ENCODE measurements at places on chromosomes 7 and 10.

GRCh38 chr7:25663877-25664276 lies 435.6 kb upstream of the NPVF start:
- DNase-seq, result no peak

DNA sequence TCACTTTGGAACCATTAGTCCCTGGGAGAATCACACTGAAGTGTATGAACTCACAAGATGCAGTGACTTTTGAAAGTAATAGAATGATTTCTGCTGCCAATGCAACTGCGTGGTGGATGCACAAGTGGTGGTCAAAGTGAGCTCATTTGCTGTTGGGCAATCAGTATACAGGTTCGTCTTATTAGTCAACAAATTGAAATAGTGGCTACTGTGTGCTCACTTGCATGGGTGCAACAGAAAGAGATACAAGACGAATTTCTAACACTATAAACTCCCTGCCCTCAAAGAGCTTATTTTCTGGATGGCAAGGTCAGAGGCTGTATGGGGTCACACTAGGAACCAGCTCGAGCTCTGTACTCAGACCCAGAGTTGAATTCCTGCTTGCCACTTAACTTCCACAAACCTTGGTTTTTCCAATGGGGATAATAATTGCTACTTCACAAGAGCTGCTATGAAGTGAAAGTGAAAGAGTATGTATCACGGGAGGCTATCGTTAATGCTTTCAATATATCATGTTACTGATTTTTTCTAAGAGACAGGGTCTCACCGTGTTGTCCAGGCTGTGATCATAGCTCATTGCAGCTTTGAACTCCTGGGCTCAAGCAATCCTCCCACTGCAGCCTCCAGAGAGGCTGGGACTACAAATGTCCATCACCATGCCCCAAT lies 8.3 kb upstream of the BCL7B start:
- DNase-seq, result no peak

DNA sequence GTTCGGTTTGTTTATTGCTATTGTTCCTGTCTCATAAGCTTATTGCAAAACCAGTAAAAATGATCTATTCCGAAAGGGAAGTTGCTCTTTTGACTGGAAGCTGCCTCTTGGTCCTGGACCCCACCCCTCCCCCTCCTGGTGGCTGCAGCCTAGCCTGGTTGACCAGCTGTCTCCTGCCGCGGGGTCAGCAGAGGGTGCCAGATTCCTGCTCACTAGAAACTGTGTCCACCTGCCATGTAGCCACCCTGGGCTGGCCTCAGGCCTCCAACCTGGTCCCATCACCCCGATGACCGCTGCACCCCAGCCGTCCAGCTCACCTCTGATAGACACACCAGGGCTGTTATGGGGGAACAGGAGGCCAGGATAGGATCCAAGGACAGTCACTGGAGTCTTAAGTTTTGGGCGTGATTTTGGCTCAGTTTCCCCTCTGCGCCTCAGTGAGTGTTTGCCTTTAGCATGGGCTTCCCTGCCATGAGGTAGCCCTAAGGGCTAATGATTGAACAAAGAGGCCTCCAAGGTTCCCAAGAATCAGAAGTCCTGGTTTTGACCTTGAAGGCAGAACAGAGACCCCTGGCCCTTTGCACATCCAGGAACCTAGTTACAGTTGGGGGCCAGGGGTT lies 32.9 kb upstream of the SLF2 start:
- DNase-seq, result no peak

DNA sequence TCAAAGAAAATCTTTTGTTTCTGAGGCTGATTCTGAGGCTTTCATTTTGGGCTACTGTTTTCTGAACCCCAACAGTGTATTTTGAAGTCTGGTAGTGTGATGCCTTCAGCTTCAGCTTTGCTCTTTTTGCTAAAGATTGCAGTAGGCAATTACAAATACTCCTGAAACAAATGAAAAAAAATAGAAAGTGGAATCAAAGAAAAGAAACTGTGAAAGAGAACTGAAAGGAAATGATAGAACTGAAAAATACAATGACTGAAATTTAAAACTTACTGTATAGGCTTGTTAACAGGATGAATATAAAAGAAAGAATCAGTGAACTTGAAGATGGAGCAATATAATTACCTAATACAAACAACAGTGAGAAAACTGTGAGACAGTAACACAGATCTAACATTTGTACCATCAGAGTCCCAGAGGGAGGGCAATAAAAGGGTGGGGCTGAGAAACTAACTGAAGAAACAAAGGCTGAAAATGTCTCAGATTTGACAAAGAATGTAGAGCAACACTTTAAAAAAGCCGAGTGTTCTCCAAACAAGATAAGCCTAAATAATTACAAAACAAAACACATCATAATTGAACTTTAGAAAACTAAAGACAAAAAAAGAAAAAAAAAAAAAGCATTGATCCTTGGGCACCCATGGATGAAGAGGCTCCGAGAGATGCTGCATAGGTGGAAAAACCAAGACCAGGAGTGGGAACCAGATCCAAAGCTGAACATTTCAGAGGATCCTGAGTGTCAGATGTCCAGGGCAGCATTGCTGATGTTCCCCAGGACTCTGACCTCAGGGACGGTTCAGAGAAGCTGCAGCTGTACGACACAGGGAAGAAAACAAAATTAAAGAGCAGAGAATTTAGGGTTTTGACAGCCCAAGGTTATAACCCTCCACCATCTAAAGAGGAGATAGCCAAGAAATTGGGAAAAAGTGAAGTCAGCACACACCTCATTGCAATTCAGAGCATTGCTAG lies 223.2 kb upstream of the IGFBP3 start:
- DNase-seq, result no peak

- DNase-seq, result no peak
Observed at GRCh38 chr7:101589052-101589451, 40.0 kb downstream of the MYL10 start.

GRCh38 chr7:128114806-128115205 lies 83.6 kb upstream of the LRRC4 start:
- no peak for DNase-seq

GRCh38 chr10:74290708-74291107 lies 139.7 kb downstream of the ADK start:
- DNase-seq, result no peak

- DNase-seq, result no peak
Observed at GRCh38 chr7:82364671-82365070, 78.9 kb downstream of the CACNA2D1 start.

DNA sequence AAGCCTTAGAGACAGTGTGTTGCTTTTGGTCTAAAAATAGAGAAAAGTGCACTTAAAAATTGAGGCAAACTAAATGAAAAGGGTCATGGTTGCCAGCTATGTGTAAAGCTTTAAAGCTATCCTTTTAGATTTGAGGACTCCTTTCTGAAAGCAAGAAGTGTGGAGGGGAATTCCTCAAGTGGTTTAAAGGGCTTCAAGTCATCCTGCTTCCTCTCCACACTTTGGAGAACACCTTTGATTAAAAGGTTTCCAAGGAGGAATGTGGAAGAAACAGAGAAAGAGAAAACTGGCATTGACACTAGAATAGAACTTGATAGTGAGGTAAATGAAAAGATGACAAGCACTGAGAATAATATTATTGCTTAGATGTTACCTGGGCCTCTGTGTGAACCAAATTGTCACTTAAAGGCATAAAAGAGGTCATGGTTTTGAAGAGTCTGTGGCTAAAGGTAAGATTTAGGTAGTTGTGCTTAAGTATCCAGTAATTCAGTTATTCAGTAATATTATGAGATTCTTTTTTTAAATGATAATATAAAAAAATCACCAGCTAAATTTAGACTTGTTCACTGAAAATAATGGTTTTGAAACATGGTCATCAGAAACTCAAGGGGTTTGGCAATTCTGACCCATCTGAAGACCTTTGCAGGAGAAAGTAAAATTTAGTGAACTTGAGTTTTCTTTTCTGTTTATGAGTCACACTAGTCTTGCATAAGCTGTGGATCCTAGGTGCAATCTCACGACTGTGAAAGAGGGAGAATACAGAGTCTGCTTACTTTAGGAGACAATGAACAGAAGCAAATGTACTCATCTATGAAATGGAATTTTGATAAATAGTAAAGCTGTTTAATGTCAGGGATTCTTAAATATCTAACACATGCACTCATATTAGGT lies 466.0 kb downstream of the KIF20B start:
- no peak for DNase-seq

GRCh38 chr7:131511071-131511470 lies 45.4 kb downstream of the PODXL start:
- no peak for DNase-seq

GRCh38 chr10:113239566-113240350 lies 289.7 kb downstream of the TCF7L2 start:
- no peak for DNase-seq

- no peak for DNase-seq
Observed at GRCh38 chr7:148394582-148394981, 196.0 kb upstream of the C7orf33 start.

GRCh38 chr10:77993620-77994019 lies 35.7 kb downstream of the POLR3A start:
- DNase-seq, result no peak

DNA sequence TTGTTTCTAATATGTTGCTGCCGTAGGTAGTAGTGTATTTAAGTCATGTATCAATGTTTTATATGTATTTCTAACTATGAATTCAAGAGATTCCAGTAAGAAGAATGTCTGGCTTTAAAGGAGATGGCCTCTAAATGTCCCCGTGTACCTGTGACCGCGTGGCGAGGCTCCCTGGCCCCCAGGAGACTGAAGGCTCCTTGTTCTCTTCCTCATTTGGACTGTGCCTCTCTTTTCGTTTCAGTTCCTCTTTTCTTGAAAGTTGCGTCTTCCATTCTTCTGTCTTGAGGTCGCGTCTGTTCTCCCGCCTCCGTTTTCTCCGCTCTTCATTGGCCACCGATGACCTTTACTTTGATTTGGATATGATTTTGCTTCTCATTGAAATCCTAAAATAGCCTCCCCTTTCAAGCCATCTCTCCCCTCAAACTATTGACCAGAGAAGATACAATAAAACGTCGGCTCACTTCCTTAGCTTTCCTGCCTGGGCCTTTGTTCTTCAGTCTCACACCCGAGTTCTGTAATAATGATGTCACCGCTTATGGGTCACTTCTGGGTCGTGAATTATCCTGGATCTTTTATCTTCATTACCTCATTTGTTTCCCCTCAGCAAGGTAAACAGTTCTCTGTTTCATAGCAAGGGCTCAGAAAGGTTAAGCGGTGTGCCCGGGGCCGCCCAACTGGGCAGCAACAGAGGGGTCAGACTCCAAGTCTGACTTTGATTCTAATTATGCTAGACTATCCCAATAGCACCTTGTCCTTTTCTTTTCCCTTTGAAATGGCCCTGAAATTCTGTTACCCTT lies 28.7 kb downstream of the WIPI2 start:
- no peak for DNase-seq

- no peak for DNase-seq
Observed at GRCh38 chr10:61029411-61029810, 85.4 kb upstream of the RHOBTB1 start.

- no peak for DNase-seq
Observed at GRCh38 chr7:142405122-142405765, 147.4 kb upstream of the PRSS58 start.

DNA sequence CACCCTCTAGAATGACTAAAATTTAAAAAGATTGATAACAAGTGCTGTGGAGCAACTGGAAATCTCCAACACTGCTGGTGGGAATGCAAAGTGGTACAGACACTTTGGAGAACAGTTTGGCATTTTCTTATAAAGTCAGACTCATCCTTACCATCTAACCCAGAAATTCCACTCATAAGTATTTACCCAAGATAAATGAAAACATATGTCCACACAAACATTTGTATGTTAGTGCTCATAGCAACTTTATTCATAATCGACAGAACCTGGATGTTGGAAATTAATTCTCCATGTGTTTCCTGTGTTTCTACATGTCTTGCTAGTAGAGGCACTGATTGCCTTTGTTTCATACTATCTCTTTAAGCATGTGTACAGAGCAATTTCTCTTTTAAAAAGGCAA lies 282.4 kb downstream of the AHR start:
- no peak for DNase-seq

- DNase-seq, result peak; percentile 59
Observed at GRCh38 chr7:17706734-17707133, 233.6 kb downstream of the SNX13 start.

- DNase-seq, result peak; percentile 46
Observed at GRCh38 chr7:1385809-1386622, 73.3 kb downstream of the MICALL2 start.

GRCh38 chr10:92241158-92241500 lies 49.7 kb downstream of the CPEB3 start:
- DNase-seq, result no peak

- no peak for DNase-seq
Observed at GRCh38 chr10:133336577-133337369, at the start of gene CALY. CALY (minus strand) TSS chr10:133336896; CDS start chr10:133328989, 7,907 bp downstream.

- no peak for DNase-seq
Observed at GRCh38 chr10:62543571-62544355, 169.6 kb downstream of the ZNF365 start.

DNA sequence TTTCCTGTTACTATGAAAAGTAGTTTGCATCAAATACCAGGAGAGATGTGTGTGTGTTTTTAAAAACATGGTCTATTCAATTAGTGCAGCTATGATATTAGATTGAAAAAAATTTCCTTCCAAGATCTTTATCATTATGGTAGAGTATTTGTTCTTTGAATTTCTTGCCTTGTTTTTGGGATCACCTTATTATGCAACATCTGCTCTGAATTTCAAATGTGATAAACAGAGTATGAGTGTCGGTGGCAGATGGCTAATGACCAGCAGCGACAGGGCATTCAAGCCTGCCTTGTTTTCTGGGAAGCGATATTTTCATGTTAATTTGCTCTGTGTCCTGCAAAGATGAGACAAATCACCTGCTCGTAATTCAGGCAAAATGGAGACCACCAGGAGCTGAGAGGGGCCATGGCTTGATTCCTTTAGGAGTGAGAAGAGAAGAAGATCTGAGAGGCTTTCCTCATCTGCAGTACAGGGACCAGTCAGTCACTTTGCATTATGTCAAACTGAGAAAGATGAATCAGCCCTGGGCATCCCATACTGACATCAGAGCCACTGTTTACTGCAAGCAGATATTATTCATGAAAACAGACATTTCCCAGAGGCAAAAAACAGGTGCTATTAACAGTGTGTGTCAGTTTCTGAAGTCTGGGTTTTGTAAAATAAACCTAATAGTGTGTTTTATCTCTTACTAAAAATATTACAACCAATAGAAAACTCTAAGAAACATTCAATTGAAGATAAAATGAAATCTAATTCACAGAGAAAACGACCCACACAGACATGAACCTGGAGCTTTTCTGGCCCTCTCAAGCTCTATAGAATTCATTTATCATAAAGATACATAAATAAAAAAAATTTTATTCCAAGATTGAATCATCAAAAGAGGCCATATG lies 67.6 kb downstream of the CDK6 start:
- no peak for DNase-seq
